ENCODE measurements at places on chromosomes 1 and 21.

DNA sequence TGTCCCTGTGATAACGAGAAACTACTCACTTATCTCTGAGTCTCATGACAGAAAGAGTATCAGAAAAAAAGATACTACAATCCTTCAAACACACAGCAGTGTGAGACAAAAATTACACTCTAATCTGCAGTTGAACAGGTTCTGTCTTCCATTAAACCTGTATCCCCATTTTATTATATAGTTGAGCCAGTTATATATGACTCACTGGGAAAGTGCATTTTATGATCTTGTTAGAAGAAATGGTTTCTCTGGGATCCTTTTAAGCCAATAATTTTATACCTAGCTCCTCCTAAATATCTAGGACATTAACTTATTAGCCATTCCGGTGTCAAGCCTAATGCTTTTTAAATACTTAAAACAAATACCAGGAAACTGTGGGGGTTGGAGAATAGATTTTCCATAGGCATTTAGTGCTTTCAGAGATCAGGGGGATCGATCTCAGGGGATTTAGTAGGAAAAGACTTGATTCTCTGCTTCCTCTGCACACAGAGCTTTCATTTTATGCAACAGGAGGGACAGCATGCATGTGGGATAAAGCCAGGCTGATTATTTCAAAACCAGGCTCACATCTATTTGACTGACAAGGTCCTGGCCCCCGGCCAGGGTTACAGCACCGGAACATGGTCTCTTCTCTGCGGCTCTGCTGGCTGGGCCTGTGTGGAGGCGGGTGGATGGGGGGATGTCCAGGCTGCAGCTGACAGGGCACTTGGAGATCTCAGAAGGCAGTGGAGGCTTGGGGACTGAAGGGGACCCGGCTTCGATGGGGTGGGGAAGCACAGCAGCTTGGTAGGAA is 310.6 kb downstream of the DISC1 start:
- DNase-seq: no peak

DNA sequence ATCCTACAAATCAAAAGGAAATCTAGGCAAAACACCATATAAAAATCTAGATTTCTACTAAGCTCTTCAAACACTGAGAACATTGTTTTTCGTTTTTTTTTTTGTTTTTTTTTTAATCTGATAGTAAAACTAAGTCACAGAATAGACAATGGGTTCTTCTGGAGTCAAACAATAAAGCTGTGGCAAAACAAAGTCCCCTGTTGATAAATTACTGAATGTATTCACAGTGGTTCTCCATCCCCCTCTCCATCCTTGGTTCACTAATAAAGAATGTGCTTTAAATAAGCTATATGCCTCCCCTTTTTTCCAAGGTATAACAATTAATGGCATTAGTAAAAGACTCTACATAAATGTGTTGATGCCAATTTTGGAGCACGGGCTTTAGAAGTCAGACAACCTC is 16.7 kb upstream of the ATP1B1 start:
- DNase-seq: no peak

DNA sequence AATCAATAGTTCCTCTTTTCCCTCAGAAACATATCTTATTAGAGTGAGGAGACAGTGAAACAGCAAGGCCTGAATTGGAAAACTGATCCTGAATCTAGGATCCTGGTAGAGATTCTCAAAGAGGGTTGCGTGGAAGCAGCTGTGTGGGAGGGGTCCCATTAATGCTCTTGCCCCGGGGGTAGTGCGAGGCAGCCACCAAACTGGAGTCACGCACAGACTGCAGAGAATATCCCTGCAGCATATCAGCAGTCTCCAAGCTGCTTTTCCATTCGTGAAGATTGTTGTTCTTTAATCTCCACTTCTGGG is 150.1 kb downstream of the DISC1 start:
- no peak for DNase-seq

DNA sequence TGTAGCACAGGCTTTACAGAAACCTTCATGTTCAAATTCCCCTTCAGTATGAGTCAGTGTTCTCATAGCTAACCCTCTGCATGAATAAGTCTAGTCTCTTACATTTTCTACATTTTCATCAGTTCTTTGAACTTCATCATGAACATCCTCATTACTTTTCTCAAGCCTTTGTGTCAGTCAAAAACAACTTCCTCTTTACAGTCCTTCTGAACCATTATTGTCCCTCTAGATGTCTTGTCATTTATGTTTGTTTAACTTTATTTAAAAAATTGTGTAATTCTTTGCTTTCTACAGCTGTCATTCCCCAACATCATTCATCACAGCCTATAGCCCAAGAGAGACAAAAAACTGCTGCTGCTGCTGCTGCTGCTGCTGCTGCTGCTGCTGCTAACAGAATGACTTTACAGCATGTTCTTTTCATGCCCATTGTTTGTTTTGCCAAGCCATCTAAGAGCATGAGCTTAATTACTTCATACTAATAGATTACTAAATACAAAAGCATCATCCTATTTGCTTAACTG is 133.1 kb downstream of the LRRC40 start:
- DNase-seq: no peak

DNA sequence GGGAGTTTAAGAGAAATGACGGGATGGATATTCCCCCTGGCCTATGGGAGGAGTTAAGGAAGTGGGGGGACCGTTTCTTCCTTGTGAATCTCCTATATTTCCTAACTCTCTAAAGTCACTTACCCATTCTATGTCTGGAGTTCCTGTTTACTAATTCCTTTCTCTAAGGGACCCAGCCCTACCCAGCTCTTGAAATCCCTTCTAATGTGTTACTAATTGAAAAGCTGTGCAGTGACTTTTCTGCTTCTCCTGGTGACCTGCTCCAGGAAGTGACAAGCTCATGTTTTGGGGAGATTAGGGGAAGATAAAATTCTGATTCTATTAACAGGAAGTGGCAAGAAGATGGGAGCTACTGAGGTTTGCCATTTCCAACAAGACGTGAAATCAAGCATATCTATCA is 4.0 kb upstream of the SAMSN1 start:
- DNase-seq: no peak

DNA sequence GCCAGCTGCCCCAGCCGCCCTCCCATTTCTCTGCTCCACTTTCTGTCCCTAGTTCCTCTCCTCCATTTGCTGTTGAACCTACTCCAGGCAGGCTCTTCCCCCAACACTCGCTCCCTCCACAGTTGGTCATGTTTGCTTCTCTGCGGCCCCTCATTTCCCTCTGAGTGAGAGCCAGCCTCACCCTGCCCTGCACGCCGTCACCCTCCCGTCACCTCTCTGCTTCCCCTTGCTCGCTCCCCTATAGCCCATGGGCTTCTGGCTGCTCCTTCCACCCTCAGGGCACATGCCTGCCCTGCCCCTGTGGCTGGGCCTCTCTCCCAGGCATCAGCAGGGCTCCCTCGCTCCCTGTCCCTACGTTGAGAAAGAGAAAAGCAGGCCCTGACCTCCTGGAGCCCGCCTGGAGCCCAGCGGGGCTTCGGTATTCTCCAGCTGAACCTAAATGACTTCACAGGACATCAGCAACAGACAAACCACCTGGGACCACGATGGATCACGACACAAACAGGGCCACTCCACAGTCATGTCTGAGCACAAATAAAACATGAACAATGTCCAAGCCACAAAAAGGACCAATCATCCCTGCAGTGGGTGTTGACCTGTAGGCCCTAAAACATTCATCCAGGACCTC is 13.3 kb upstream of the THEMIS2 start:
- no peak for DNase-seq

GRCh38 chr1:209328196-209328595 is 255.3 kb upstream of the CAMK1G start:
- no peak for DNase-seq

DNA sequence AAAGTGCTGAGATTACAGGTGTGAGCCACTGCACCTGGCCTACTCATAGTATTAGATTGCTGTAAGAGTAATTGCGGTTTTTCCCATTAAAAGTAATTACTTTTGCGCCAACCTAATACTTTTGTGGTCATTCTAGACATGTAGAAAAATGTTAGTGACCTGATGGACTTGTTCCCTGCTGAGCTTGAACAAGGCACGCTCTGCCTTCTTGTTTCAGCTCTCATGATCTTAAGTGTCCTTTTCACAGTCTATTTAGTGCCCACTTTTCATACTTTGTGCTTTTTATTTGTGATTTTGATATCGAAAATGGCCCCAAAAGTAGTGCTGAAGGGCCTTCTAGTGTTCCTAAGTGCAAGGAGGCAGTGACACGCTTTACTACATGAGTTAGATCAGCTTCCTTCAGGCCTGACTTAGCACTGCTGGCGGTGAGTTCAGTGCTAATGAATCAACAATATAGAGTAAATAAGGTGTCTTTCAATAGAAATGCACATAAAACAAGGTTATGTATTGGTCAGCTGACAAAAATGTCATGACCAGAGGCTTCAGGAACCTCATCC is 5.6 kb upstream of the RD3 start:
- no peak for DNase-seq

- DNase-seq: no peak
Measured at GRCh38 chr1:29603622-29604021, 367.3 kb downstream of the PTPRU start.

DNA sequence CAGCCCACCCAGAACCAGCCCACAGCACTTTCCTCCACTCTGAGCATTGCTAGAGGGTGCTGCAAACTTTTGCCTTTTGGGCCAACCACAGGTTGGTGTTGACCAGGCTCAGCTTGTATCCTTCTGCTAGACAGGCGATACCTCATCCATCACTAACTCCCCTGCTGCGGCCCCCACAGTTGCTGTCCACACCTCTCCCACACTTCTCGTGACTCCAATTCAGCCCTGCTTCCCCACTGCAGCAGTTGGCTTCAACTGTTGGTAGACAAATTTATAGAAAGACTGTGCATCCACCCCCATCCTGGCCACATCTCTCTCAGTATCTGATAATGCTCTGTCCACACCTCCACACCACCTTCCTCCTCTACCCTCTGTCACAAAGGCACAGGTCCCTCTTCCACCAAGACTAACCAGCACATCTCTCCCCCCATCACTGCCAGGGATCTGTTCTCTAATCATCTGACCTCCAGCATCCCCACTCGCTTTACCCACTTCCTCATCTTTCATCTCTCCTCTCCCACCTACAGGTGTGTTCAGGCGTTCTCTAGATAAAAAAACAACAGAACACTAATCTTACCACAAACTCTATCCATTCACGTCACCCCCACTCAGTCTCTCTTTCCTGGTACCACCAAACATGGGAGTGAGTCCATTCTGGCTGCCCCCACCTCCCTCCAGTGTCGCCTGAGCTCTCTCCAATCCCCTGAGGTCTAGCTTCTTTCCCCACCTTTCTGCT is 15.8 kb upstream of the SLC25A44 start:
- DNase-seq: no peak

DNA sequence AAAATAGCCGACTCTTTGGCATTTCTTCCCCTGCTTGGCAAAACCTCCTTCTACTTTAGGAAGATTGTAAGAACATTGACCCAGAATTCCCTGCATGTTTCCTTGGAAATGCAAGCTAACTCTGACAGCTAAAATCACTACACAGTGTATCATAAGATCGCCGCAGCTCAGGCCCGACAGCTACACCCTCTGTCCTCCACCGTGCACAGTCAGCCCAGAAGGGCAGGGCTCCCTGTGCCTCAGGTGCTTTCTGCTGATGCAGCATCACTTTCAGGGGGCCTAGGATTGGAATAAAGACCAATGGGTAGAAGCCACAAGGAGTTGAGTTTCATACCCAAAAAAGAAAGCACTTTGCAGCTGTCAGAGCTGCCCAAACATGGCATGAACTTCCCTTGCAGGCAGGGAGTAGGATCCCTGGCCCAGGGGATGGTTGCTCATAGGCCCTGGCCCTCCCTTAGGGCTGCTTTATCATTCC is 145.3 kb downstream of the SEC16B start:
- DNase-seq: no peak

GRCh38 chr1:1989102-1989542 is 14.5 kb downstream of the CFAP74 start:
- no peak for DNase-seq

DNA sequence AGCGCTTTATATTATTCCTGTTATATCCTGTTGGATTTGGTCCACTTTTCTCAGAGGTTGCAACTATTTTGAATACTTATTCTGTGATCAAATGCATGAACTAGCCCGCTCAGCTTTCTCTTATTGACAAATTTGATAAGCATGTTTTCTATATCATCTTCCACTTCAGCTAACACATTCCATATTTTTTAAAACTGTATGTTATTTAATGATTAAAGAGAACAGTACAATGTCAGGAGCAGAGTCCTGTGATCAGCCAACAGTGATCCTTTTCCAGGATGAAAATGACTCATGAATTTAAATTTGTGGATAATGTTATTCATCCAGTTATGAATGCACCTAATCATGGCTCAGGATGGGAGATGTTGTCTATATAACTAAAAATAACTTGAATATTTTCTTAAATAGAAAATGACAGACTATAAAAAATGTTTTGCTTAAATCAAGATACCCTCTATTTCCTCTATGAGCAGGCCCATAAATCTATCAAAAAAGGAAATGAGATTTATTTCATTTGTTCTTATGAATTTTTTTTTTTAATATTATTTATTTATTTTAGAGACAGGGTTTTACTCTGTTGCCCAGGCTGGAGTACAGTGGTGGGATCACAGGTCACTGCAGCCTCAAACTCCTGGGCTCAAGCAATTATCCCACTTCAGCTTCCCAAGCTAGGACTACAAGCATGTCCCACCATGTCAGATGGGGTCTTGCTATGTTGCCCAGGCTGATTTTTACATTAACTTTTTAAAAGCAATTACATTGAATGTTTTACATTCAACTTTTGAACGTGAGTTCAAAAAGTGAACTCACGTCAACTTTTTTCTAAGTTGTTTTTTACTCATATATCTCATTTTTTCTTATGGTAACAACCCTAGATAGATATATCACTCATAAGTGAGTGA is 12.5 kb downstream of the BPNT1 start:
- DNase-seq: no peak

DNA sequence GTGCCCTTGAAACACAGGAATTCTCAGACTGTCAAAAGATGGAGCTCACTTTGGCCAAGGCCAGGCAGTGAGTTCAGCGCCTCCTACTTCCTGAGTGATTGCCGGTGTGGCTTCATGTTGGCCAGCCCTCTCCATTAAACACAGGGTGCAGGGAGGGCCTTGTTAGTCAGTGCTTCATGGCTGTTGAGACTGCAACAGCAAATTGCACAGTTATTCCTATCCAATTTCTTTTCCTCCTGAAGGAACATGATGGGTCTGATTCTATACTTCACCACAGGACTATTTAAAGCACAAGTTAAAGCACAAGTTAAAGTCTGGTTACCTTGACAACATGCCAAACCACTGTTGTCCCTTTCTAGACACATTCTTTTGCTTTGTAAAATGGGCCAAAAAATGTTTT is 156.6 kb downstream of the SIPA1L2 start:
- no peak for DNase-seq

- no peak for DNase-seq
Measured at GRCh38 chr1:77688939-77689338, 6.5 kb upstream of the ZZZ3 start.
